Calu3 (cell line): ENCODE measurements at places on chromosomes 3 and 15. TPM values are rescaled to one million over a fixed set of nuclear protein-coding genes. Genes with fewer than 3 reads are reported as not detected.
A peak's percentile ranks its signal among the peaks of the same experiment; 100 is the strongest.

The LDHAL6B gene
- total RNA-seq: not detected in 2 replicates

The XIRP1 gene
- not detected in 2 replicates for total RNA-seq

The RPL15 gene
- total RNA-seq: 1,190 and 1,430 TPM in 2 replicates

The CELSR3 gene
- total RNA-seq: 24.9 and 28.5 TPM in 2 replicates

The LOXL1 gene
- 2.1 and 2.2 TPM in 2 replicates for total RNA-seq

The WDR76 gene
- total RNA-seq: 7.8 and 11.5 TPM in 2 replicates

The ALDH1L1 gene
- total RNA-seq: 4.4 and 11.2 TPM in 2 replicates

The PP2D1 gene
- not detected in 2 replicates for total RNA-seq

The RAD51 gene
- total RNA-seq: 12.8 and 14.5 TPM in 2 replicates

- peak; percentile 76 for DNase-seq
Observed at GRCh38 chr3:106765342-106765741, 611.9 kb upstream of the CCDC54 start.

DNA sequence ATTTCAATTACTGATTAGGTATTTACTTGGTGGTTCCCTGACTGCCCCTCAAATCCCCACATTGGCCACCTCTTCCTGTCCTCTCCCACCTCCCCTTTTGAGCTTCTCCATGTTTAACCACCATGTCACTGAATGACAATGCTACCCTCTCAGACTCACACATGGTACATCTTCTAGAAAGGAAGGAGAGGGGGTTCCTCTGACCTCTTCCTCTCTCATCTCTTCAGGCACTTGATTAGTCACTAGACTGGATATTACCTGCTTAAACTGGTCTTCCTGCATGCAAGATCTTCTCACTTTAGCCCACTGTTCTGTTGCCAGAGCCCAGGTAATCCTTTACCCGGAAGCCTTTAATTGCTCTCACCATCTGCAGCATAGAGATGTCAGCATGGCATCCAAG, 64.9 kb downstream of the DIPK2A start:
- DNase-seq: no peak

DNA sequence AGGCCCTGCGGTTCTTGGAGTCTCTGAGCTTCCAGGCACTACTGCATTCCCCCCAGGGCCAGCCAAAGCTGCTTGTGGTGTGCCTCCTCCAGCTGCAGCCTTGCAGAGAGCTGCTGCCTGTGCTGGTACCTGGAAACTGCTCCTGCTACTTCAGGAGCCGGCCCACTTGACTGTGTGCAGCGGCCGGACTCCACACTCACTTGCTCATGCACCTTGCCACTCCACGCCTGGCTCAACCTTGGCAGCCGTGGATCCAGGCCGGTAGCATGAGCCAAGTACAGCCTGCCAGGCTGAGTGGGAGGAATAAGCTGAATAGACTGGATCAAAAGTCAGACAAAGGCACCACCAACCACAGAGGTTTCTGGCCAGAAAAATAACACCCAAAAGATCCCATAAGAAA, 169.7 kb downstream of the TJP1 start:
- DNase-seq: no peak

GRCh38 chr15:26595611-26596010, 177.3 kb downstream of the GABRB3 start:
- no peak for DNase-seq

DNA sequence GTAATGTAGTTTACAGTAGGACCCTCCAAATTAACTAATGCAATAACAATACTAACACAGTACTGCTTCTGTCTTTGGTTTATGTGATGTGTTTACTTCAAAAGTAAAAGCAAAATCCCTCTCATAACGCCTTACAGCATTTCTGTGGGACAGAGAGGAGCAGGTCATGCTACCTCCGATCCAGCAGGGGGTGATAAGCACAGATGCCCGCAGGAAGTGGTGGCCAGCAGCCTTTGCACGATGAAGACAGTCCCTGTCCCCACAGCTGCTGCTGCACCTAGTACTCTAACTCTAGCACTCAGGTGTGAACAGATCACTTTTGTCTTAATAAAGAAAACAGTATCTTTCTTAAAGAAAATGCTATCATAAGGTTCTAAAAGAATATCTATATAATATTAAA, 38.3 kb downstream of the ANO10 start:
- no peak for DNase-seq

DNA sequence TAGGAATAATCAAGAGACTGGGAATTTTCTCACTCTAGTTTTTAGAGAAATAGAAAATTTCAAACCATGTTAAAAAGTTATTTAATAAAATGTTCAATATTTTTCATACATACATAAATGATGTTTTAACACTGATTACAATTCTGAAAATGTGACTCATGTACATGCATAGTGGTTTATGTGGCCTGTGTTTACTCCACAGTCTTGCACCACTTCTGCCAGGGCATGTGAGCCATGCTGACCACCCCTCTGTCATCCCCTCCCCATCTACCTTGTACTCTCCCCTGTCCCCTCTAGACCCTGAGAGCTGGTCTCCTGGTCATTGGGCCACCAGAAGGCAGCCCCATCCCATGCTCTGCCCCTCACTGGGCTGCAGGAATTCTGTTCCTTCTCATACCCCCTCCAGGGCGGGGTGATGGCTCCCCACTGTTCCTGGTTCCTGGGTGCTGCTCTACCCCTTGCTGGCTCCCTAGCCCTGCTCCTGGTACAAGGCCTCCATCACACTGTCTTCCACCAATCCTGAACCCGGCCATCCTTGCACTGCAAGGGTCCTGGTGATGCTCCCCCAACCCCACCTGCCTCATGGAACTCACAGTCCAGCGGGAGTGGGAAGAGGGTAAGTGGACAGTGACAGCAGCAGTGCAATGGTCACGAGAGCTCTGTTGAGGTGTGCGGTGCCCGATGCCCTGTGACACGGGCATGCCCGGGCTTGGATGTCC, 24.2 kb upstream of the SLC41A3 start:
- DNase-seq: no peak

DNA sequence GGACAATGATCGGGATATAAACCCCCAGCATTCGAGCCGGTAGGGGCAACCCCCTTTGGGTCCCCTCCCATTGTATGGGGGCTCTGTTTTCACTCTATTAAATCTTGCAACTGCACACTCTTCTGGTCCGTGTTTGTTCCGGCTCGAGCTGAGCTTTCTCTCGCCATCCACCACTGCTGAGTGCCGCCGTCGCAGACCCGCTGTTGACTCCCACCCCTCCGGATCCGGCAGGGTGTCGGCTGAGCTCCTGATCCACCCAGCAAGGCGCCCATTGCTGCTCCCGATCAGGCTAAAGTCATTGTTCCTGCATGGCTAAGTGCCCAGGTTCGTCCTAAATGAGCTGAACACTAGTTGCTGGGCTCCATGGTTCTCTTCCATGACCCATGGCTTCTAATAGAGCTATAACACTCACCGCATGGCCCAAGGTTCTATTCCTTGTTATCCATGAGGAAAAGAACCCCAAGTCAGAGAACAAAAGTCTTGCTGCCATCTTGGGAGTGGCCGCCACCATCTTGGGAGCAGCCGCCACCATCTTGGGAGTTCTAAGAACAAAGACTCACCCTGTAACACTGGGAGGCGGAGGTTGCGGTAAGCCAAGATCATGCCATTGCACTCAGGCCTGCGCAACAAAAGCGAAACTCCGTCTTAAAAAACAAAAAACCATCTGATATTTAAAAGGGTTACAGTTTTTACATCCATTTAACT, 11.2 kb upstream of the EHHADH start:
- no peak for DNase-seq

DNA sequence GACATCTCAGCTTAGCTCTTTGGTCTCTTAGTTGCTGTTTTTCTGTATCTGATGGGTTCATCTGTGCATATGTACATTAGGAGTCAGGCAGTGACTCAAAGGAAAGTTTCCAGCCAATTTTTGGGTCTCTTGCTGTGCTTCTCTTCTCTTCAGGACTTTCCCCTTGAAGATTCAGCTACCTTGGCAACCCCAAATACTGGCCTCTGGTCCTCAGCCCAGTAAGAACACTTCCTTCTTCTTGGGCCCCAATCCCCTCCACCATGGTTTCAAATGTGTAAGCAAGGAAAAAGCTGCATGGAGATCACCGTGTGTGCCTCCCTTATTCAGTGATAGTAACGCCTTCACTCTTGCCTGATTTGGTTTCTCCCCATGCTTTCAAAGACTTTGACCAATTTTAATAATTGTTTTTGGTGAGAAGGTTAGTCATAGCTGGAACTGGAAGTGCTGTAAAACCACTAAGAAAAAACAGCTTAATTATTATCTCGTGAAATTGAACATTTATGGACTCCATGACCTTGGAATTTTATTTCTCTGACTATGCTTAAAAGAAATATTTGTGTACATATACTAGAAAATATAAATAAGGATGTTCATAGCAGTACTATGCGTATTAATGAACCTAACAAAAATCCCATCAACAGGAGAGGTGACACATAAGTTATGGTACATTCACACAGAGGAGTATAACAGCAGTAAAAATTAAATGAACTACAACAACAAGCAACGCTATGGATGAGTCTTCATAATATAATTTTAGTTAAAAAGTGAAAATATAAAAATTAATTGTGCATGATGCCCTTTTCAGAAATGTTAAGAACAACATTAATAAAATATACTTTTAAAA, 125.3 kb upstream of the BCL6 start:
- DNase-seq: no peak

DNA sequence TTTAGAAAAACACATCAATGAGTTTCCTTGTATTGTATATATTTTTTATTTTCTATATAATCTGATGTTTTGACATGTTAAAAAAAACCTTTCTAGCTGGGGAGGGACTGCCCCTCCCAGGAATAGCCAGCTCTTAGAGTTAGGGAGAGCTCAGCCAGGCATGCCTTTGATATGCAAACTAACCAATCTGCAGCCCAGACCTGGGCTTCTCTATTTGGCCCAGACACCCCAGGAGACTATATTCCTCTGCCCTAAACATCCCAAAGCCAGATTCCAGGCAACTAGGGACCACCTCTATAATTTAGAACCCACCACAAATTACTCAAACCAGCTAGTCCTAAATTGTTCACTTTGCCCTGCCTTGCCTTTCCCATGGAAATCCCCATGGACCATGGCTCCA, 390.9 kb upstream of the ADAMTS9 start:
- DNase-seq: no peak

DNA sequence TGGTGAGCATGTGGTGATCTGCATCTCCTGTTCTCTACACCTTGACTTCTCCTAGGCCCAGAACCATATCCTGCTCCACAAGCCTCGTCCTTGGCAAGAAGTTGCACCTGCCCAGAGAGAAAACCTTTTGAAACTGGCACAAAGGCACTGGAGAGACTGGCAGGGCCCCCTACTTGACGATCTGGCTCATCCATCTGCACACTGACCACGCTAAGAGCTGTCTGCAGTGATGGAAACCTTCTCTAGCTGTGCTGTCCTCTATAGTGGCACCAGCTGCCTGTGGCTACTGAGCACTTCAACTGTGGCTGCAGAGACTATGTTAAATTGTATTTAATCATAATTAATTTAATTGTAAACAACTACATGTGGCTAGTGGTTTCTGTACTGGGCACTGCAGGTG, 26.2 kb upstream of the SRP14 start:
- no peak for DNase-seq

GRCh38 chr3:150775001-150775599, 12.1 kb upstream of the SIAH2 start:
- DNase-seq: no peak

GRCh38 chr15:48103647-48104046, 17.1 kb upstream of the SLC24A5 start:
- DNase-seq: no peak

DNA sequence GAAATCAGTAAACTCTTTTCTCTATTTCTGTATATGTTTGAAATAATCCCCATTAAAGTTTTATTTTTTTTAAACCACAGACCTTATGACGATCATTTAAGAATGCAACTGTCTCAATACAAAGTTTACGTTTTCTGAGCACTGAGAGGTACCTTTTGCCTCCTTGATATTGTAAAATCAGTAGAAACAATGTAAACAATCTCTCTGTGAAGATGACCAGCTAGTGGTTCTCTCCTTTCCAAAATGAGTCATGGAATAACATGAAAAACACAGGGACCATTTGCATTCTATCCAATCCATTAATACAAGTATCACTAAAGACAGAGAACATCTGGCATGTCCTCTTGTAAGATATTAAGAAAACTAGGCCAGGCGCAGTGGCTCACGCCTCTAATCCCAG, 48.8 kb downstream of the RAD18 start:
- no peak for DNase-seq

GRCh38 chr3:10471054-10471688, 34.2 kb downstream of the ATP2B2 start:
- no peak for DNase-seq

DNA sequence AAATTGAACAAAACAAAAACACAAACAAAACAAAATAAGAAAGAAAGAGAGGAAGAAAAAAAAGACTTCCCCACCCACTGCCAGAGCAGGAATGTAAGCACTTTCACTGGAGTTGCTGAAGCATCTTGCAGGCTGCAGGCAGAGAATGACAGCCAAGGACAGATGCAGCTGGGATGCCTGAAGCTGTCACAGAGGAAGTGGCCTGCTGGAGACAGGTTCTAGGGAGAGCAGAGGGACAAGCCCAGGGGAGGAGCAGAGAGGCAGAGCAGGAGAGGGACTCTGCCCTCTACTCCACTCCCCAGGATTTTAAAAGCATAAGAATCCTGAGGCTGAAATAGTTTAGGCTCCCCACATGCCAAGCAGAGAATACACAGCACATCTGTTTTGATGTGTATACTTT, 326.2 kb downstream of the TUSC7 start:
- no peak for DNase-seq

GRCh38 chr3:42934910-42935309, 29.0 kb downstream of the ZNF662 start:
- DNase-seq: no peak

- no peak for DNase-seq
Observed at GRCh38 chr3:107727102-107727501, 204.3 kb downstream of the BBX start.

DNA sequence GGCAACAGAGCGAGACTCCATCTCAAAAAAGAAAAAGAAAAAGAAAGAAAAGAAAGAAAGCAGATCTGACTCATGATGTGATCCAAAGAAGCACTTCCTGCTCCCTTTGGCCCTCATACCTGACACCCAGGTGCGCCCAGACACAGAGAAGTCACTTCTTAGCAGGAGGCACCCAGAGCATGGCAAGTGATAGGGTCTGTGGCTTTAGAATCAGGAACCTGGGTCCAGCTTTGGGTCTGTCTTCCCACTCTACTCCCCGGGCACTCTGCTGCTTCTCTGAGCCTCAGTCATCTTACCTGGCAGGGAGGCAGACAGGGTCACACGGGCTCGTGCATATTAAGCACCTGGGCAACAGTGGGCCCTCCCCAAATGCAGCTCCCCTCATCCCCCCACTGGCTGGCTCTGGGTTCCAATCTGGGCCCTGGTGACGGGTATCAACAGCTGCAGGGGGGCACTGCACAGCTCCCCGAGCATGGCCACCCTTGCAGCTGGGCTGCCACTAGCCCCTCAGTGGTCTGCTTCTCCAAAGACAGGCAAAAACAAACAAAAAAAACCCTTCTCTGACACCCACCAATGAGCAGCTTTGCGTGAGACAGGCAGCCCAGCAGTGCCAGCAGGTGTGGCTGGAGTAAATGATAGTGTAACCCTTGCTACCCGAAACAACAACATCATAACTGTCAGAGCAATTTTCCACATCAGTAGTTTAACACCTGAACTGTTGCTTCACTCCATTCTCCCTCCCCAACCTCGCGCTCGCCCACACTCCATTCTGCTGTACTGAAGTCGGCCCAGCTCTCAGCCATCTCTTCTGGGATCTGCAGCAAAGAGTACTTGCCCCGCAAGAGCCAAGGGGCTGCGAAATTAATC, 99.8 kb downstream of the MEGF11 start:
- DNase-seq: no peak
